ENCODE measurements at places on chromosomes 4 and X. TPM values are rescaled to one million over a fixed set of nuclear protein-coding genes. Genes with fewer than 3 reads are reported as not detected.

Gene ZFP42
- total RNA-seq: 0.24 TPM

Gene MAGEB17
- total RNA-seq: not detected

Gene CT45A1
- not detected for total RNA-seq

Gene TLR1
- 14.4 TPM for total RNA-seq

Gene CXCL5
- total RNA-seq: 2.7 TPM

Data from RPMI7951 (cell line).